ENCODE measurements at places on chromosomes 1 and 21. TPM values are rescaled to one million over a fixed set of nuclear protein-coding genes. Genes with fewer than 3 reads are reported as not detected.
A peak's percentile ranks its signal among the peaks of the same experiment; 100 is the strongest.

GRCh38 chr1:41919131-41919530 is 409 bp upstream of the HIVEP3 start:
- DNase-seq = no peak

GRCh38 chr1:208225954-208226937 is 17.9 kb downstream of the PLXNA2 start:
- no peak for DNase-seq

SMIM1 gene
- 4.7 TPM for polyA plus RNA-seq

GRCh38 chr1:161721738-161722343 is 497 bp downstream of the FCRLB start:
- no peak for DNase-seq

- DNase-seq = no peak
Measured at GRCh38 chr1:182650678-182651338, 33.6 kb downstream of the RGS8 start.

- peak; percentile 77 for DNase-seq
Measured at GRCh38 chr1:227999056-227999930, 7.5 kb upstream of the WNT3A start.

- DNase-seq = no peak
Measured at GRCh38 chr1:11052839-11053757, 6.1 kb upstream of the MASP2 start.

DNA sequence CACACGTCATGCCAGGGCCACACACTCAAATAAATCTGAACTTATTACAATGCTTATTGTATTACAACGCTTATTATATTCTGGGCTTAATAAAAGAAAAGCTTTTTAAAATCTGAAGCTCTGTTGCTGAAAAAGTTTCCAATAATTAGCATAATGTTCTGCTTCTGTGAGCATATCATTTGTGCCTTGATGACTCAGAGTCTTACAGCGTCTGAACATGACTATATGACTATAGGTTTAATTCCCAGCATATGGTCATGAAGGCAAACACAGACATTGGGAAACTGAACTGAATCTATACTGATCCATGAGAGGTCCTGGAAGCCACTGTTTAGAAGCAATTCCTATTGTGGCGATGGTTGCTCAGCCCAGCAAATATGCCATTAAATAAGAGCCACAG is 66.3 kb downstream of the SIM2 start:
- DNase-seq = no peak

LAMC1 gene
- 325 TPM for polyA plus RNA-seq

GRCh38 chr1:125065092-125065820 is 3880.5 kb downstream of the SRGAP2C start:
- no peak for DNase-seq

DNA sequence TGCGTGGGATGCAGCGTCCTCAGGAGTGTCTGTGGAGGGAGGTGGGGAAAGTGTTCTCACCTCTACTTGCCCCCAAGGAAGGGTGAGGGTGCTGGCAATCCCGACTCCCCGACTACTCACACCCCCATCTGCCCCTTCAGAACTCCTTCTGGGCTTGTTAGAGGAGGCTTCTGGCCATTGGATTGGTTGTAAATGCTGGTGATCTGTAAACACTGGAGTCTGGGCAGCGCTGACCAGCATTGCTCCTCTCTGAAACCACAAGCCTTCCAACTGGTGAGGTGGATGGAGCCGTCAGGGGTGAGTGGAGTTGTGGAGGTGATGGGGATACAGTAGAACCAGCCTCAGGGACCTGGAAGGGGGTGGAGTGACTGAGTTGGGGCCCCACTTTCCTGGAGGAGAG is 59.3 kb downstream of the NKAIN1 start:
- DNase-seq = no peak

ST6GALNAC3 gene
- 31.6 TPM for polyA plus RNA-seq

- no peak for DNase-seq
Measured at GRCh38 chr1:3553166-3553939, 58.0 kb downstream of the MEGF6 start.

DNA sequence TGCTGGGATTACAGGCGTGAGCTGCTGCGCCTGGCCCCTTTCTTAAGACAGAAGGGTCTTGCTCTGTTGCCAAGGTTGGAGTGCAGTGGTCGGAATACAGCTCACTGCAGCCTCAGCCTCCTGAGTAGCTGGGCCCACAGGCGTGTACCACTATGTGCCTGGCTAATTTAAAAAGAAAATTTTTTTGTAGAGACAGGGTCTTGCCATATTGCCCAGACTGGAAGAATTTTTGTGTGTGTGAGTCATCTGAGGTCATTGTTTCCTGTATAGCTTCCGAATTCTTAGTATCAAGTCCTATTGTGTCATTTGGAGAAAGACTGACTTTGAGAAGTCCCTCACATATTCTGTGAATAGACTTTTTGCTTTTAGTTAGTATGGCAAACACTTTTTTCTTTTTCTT is 4.7 kb downstream of the SZRD1 start:
- no peak for DNase-seq

DNA sequence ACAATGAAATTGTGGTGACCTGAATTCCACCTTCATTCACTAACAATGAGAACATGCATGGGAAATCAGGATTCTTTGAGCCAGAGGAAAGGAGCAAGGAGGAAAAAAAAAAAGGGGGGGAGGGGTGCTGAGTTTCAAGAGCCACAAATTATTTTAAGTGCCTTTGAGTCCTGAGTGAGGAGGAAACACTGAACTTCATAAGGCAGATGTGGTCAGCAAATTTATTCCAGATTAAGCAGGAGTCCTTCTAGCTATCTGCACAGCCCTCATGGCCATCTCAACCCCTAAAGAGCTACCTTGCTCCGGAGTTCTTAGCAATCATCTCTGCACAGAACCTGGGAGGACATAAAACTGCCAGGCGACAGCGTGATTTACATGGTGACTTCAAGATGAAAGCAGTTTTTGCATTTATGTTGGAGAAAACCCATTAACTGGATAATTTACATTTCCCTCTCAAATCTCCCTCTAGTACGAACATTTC is 21.7 kb downstream of the ASTN1 start:
- no peak for DNase-seq

DNA sequence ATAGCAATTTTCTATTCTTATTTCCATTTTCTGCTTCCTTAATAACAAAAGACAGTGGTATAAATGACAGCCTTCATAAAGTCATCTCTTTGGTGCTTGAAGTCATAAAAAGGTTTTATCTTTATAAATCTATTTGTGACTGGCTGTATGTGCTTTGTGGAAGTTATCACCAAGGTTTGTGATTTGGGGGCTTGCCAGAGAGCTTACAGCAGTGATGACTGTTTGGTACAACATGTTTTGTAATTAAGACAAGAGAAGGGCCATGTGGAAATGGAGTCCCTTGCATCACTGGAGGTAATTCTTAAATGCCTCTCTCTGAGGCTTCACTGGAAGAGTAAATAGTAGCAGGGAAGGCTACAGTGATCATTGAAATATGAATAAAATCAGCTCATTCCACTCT is 2.7 kb downstream of the SLC35F3 start:
- no peak for DNase-seq

GRCh38 chr1:16165548-16165947 is 9.7 kb upstream of the EPHA2 start:
- no peak for DNase-seq

- DNase-seq = no peak
Measured at GRCh38 chr1:82646336-82646735, 845.6 kb downstream of the ADGRL2 start.

GRCh38 chr1:21534674-21535378 is 25.6 kb downstream of the ALPL start:
- peak; percentile 60 for DNase-seq

ABCG1 gene
- 10.2 TPM for polyA plus RNA-seq

SLC16A4 gene
- 6.1 TPM for polyA plus RNA-seq

- DNase-seq = no peak
Measured at GRCh38 chr1:83006271-83006670, 992.7 kb downstream of the TTLL7 start.

S100A3 gene
- polyA plus RNA-seq = 0.58 TPM

DNA sequence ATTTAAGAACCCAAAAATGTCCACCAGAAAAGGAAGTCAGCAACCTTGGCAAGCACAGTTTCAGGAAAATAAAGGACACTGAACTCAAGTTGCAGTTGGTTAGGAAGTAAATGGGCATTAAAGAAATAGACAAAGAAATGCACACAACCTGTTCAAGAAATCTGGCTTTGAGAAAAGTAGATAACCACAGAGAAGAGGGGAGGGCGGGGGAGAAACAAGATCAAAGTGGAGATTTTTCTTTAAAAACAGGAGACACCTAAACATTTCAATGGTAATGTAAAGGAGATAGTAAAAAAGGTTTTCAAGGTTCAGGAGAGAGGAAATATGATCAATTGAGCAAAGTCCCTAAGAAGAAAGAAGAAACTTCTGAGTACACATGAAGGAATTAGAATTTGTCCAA is 29.1 kb downstream of the SYDE2 start:
- no peak for DNase-seq

DNA sequence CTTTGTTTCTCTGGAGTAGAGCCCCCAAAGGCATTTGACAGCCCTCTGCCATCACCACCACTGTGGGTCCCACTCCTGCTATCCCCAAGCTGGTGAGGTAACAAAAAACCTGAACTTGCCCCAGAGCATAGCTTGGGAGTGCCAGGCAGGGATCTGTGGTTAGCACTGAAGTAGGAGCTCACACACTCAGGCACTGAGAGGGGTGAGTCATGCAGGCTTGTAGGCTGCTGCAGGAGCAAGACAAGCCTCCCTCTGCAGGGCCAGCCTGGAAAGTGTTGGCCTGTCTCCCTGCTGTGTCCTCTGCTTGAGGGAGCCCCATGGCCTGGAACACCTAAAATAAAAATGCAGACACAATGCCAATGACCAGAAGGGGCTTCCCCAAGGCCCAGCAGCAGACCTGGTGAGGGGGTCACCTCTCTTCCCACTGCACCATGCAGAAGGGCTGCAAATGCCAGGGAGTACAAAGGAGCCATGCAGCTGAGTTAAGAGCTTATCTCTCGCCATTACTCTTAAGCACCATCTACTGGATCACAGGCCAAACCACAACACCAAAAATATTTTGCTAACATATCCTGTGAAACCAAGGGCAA is 108.9 kb upstream of the POGK start:
- no peak for DNase-seq

OTUD7B gene
- polyA plus RNA-seq = 20.4 TPM

DNA sequence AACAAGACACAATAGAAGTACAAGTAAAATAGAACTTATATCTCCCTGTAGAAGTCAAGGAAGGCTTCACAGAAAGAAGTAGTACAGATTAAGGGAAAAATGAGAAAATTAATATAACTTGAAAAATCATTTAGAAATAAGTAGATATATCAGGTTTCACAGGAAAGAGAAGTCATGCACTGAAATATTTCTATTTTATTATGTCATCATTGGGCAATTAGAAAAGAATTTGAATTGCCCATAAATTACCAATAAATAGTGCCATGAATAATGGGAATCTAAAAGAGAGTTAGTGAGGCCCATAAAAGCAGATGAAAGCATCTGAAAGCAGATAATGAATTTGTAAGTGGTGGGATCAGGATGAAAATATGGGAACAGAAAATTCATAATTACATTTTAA is 1597.8 kb downstream of the PLA2G4A start:
- no peak for DNase-seq

GJA5 gene
- polyA plus RNA-seq = 91.0 TPM

DNA sequence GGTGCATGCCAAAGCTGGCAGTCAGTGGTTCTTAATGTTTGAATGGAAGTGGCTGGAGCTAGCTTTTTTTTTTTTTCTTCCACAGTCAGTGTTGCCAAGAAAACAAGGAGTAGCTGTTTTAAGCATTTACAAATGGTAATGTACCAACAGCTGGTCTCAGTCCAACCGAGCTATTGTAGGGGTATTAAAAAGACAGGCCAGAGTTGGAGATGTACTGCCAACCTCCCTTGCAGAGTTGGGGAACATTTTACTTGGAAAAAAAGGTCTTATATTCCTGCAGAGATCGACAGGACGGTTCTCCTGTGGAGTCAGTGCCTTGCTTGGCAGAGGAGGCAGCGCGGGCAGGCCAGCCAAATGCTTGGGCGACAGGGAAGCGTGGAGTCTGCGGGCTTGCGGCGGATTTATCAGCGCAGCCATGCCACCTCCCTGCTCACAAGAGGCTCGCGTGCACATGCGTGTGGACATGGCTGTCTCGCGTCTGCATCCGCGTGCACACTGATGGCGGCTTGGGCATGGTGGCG is 338.1 kb downstream of the RPS6KC1 start:
- DNase-seq = no peak

CYP4X1 gene
- polyA plus RNA-seq = 6.5 TPM

NTRK1 gene
- polyA plus RNA-seq = not detected

LENEP gene
- 1.8 TPM for polyA plus RNA-seq

GRCh38 chr1:156667610-156667967 is 9.6 kb downstream of the NES start:
- peak; percentile 83 for DNase-seq

GRCh38 chr1:230371923-230372703 is 54.0 kb downstream of the PGBD5 start:
- DNase-seq = no peak

AMY1A gene
- 0.56 TPM for polyA plus RNA-seq

GRCh38 chr21:25733859-25734653 is 648 bp downstream of the ATP5PF start:
- peak; percentile 13 for DNase-seq

GRCh38 chr1:164660775-164661174 is 101.8 kb downstream of the PBX1 start:
- no peak for DNase-seq

RBM11 gene
- polyA plus RNA-seq = 3.4 TPM

TENT5C gene
- 11.6 TPM for polyA plus RNA-seq

GRCh38 chr1:237861944-237862343 is 28.8 kb downstream of the ZP4 start:
- no peak for DNase-seq

- no peak for DNase-seq
Measured at GRCh38 chr21:43605320-43606215, 53.7 kb downstream of the HSF2BP start.

XCL2 gene
- polyA plus RNA-seq = 0.39 TPM

GRCh38 chr1:190708418-190709057 is 230.9 kb upstream of the BRINP3 start:
- DNase-seq = no peak

Measured in left lung (tissue), 14 donors.